ENCODE measurements at places on chromosomes 16 and 17.
A peak's percentile ranks its signal among the peaks of the same experiment; 100 is the strongest.

DNA sequence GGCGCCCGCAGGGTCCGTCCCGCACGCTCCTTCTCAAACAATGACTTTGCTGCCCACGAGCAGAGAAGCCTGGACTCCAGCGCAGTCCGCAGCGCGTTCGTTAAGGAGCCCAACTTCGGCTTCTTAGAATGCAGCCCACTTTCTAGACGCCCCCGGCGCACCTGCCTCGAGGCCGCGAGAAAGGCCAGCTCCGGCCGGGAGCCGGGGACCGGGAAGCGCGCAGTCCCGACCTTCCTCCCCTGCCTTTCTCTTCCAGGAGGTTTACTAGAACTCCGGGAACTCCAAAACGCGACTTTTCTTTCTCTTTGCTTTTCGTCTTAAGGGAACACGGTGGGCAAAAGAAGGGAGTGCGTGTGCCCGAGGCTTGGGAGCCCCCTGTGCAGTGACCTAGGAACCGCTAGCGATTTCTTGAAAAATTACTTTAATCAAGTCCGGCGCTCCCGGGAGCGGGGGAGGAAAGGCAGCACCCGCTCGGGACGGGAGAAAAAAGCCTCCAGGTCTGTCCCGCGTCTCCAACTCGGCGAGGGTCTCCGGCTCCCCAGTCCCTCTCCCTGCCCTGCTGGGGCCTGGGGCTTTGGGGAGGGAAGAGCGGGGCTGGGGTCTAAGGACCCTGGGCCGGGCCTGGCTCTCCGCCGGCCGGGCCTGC, 2.6 kb downstream of the HNF1B start:
- no peak for DNase-seq

GRCh38 chr16:71610447-71610846, 15.5 kb upstream of the MARVELD3 start:
- no peak for DNase-seq

DNA sequence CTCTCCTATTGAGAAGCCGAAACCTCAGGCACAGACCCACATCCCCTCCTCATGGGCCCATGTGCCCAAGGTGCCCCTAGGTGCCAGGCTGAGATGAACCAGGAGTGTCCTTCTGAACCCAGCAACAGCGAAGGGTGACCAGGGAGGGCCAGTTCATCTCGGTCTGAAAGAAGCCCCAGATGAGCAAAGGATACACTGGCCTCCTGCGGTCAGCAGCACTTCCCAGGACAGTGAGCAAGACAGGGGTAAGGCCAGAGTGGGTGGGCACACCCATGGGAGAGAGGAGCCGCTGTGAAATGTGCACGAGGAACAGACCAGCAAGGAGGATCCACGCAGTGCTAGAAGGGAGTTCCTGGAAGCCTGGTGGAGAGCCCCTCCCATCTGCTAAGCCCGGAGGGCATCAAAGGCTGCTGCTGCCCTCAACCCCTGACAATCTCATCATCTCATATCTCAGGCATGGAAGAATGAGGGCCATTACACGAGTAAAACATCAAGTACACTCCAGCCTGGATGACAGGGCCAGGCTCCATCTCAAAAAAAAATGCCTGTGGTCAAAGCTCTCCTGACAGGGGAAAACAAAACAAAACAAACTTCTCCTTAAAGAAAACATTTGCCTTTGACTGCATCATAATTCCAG, 3.3 kb upstream of the HBZ start:
- DNase-seq: no peak

- DNase-seq: no peak
These were observed 492 bp upstream of the CAMTA2 start for GRCh38 chr17:4987767-4988567.

- no peak for DNase-seq
These were observed 56.3 kb downstream of the ARHGAP27 start for GRCh38 chr17:45376171-45377005.

- no peak for DNase-seq
These were observed 20.1 kb upstream of the RAI1 start for GRCh38 chr17:17661134-17661533.

DNA sequence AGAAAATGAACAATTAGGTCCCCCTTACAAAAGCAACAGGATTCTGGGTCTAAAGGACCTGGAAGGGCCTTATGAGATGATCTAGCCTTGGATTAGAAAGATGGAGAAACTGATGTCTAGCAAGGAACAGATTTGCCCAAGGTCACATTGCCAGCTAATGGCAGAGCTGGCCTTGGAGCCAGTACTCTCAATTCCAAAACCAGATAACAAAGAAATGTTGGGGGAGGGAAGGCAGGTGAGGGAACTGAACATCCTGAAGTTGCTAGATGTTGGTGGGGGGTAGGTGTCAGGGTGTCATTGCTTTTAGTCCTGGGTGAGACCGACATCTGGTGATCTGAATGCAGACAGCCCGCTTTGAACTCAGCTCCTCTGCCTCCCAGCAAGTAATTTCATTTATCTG, 11.3 kb upstream of the ZNF423 start:
- DNase-seq: no peak

- no peak for DNase-seq
These were observed 144.0 kb downstream of the SOX9 start for GRCh38 chr17:72264682-72265405.

DNA sequence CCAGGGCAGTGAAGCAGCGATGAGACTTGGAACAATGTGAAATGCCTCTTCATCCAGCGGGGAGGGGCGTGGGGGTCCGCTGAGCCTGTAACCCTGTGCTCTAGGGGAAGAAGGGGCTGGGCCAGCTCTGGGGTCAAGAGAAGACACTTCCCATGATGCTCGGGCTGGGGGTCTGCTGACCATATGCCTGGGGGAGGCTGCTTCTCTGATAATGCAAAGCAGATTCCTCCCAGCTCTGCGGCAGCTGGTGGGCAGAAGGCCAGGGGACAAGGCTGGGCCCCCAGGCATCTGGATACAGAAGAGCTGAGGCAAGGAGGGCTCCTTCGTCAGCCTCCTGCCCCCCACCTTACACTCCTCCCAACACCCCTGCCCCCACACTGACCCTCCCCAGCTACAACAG, 24.7 kb downstream of the NGFR start:
- DNase-seq: peak; percentile 39

DNA sequence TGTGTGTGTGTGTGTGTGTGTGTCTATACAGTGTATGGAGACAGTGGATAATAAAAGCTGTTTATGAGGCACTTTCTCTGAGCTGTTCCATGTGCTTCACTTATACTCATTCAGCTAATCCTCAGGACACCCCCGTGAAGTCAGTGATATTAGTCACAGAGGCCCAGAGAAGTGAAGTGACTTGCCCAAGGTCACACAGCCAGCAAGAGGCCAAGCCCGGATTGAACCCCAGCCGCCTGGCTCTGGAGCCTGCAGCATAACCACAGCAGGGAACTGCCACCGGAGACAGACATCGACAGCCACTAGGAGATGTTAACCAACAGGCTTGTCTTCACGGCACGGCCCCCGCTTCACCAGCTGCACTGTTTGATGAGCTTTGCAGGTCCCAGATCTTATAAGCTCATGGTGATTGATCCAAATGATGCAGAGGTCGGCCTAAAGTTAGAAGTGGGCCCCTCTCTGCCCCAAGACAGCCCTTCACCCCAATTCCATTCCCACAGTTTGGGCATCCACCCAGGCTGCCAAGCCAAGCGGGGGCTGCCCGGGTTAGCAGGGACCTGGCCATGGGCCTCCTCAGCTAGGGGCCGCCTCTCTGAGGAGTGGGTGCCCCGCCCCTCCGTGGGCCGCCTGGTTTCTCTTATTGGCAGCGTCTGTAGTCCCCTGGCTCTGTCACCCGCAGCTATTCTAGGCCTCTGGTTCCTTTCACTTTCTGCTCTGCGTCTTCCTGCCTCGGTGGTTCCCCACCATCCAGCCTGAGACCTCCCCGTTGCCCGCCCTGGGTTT, 30.9 kb downstream of the SOCS1 start:
- no peak for DNase-seq

DNA sequence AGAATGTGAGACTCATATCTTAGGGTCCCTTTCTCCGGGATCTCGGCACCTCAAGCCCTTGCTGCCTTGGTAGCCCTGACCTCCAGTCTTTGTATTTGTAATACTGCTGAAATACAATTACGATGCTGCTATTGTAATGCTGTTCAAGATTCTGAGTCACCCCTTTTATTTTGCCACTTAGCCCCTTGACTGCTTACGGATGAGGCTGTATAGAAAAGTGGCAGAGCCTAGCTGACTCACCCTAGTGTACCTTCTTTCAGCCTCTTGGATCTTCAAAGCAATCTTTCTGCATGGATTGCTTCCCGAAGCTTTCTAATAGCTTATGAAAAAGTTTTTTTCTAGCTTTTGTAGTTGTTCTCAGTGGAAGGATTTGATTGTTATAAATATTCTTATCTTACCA, 187.9 kb downstream of the KCNJ2 start:
- DNase-seq: no peak

DNA sequence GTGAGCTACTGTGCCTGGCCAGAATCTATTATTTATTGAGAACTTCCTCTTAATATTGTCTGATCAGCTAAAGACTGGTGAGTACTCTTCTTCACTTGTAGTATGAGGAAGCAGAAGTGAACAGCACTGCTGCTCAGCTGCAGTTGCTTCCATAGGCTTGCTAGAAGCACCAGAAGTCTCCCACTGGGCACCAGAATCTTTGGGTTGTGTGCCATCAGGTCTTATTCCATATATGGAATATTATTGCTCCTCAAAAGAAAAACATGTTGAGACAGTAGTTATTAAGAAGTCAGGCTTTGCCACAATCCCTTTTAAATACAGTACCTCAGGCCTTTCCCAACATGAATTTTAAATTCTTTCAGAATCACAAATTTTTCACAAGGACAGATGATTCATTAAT, 17.2 kb downstream of the SNTB2 start:
- no peak for DNase-seq

- DNase-seq: no peak
These were observed 154.3 kb downstream of the SALL1 start for GRCh38 chr16:50996830-50997186.

DNA sequence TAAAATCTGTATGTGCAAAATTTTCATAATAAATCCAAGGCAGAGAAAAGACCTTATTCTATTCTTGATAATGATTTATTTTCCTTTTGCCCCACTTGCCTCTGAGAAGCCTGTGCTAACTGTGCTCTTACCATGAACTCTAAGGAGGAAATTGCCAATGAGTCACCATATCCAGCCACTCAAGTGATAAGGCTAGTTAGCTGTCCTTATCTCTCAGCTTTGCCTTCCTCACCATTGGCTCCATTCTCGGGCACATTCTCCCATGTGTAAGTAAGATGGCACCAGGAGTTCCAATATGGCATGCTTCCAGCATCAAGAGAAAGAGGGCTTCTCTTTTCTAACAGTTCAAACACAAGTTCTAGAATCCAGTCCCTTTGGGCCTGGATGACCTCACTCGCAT, 142.4 kb downstream of the TOX3 start:
- DNase-seq: no peak

DNA sequence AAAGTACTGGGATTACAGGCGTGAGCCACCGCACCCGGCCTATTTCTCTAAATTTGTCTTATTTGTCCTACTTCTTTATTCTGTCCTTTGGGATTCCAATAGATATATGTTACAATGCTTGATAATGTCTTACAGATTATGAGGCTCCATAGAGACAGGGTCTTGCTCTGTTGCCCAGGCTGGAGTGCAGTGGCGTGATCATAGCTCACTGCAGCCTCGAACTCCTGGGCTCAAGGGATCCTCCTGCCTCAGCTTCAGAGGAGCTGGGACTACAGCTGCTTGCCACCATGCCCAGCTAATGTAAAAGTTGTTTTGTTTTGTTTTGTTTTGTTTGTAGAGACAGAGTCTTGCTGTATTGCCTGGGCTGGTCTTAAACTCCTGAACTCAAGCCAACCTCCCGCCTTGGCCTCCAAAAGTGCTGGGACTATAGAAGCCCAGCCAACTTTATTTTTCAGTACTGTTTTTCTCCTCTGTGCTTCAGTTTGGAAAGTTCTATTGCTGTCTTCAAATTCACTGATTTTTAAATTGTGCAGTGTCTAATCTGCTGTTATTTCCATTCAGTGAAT, 10.3 kb downstream of the ANKRD13B start:
- DNase-seq: no peak
